ENCODE measurements at places on chromosomes 12 and 14.

- no peak for DNase-seq
Observed at GRCh38 chr12:132787877-132788276, 26.2 kb upstream of the ANKLE2 start.

- no peak for DNase-seq
Observed at GRCh38 chr14:75452324-75452723, 24.5 kb downstream of the JDP2 start.

- DNase-seq = no peak
Observed at GRCh38 chr14:60514741-60515491, 6.0 kb downstream of the SIX6 start.

- DNase-seq = no peak
Observed at GRCh38 chr12:104951759-104952509, 6.2 kb downstream of the SLC41A2 start.

DNA sequence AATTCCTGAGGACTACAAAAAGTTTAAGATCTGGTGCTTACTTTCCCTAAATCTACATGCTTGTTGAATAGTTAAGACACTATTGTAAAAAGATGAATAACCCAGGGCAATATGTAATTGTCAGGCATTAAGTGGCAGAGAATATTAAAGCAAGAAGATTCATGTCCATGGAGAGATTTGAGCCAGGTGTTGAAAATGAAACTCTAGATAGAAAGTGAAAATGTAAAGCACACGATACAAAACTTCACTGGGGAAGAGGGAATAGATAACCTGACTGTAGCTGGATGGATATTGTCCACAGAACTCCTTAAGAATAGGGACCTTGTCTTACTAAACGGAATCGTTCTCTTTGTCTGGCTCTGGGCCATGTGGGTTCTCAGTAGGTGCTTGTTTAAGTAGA lies 5.0 kb downstream of the CAND1 start:
- DNase-seq = no peak

DNA sequence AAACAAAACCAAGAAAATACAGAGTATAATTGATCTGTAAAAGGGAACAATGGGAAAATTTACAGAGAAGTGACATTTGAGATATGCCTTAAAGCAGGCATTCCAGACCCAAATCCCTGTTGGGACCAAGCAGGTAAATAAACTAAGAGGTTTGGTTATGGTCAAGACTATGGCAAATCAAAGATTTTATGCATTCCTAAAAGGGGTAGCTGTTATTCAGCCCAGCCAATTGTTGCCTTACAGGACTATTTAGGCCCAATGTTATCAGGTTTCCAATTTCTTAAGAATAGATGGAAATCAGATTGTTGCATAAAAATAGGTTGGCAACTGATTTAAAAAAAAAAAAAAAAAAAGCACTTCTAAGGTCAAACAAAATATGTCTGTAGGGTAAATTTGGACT lies 5.3 kb downstream of the DNAI7 start:
- no peak for DNase-seq

DNA sequence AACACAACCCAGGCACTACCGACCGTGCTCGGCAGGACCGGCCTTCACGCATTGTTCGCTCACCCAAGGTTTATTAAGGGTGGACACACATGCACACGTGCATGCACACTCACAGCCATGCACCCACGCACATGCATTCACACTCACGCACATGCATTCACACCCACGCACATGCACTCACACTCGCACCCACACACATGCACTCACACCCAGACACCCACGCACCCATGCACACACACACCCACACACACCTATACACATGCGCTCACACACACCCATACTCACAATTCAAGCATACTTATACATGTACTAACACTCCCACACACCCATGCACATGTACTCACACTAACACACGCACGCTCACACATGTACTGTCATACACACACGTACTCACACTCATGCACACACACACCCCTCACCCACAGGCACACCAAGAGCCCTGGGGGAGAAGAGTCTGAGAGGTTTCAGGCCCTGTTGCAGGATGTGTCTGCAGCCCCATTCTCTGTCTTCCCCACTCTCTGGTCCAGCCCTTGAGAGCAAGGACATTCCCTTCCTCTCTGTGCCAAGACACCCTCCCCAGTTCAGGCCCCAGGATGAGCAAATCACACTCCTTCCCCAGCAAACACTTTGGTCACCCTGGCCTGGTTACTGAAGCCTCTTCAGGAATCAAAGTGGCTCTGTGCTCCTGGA lies 49.4 kb upstream of the BCL11B start:
- no peak for DNase-seq

DNA sequence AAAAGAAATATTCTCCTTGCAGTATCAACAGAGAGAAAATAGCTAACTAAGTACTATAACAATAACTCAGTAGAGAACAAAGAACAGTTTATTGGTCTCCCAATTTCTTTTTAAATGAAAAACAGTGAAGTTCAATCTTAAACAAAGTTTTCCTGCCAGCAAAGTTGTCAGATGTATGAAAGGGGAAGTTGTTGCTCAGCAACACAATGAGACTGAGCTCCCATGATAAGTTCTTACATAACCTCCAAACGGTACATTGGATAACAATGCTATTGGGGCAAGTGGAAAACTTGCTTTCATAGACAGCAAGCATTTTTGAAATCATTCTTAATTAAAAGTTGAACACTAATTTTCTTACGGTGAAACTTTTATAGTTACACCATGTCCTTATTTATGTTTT lies 94.9 kb downstream of the ALG10B start:
- DNase-seq = no peak

GRCh38 chr14:105488781-105489541 lies 2.1 kb upstream of the TEDC1 start:
- no peak for DNase-seq

GRCh38 chr12:52243856-52244614 lies 11.0 kb downstream of the KRT7 start:
- DNase-seq = no peak

DNA sequence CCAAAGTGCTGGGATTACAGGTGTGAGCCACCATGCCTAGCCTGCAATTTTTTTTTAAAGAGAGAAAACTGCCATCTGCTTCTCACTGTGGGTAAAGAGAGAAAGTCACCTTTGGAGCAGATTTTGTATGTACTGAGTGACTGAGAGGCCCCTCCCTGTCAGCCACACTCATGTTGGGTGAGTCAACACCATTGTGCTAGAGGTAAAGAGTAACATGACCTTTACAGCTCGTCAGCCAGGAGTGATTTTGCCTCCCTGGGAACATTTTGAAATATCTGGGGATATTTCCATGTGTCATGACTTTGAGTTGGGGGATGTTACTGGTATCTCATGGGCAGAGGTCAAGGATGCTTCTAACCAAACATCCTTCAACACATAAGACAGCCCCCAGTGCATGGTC lies 115.2 kb downstream of the KSR2 start:
- no peak for DNase-seq

DNA sequence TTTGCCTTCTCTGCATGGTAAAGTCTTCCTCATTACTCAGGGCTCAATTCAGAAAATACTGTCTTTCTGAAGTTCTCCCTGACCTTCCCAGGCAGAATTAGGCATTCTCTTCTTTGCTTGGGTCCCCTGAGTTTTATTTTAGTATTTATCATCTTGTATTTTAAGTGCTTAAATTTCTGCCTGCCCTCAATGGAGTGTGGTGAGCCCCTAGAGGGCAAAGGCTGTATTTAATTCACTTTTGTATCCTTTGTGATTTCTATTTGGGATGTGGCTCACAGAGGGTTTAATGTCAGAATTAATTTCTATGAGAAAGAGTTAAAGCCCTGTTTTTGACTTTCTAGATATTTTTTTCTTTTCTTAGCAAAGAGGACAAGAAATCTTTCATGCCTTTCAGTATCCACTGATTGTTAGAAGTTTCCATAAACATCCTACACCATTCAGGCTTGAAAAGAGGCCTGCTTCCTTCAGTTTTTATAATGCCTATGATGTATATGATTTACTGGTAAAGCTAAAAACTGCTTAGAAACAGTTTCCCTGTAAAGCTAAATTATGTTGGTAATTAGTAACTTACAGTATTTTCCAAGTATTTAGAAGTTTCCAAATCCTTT lies 55.6 kb upstream of the PTPRB start:
- no peak for DNase-seq

DNA sequence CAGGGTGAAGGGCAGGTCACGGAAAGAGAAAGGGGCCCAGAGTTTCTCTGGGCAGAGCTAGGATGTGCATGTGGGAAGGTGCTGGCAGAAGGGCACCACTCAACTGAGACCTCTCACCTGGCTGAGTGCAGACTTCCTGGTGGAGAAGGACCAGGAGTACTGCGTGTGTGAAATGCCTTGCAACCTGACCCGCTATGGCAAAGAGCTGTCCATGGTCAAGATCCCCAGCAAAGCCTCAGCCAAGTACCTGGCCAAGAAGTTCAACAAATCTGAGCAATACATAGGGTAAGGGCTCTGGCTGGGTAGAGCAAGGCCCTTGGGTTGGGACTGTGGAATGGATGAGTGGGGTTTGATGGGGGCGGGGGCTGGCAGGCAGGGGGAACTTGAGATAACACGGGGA lies 5.4 kb upstream of the SMARCD1 start:
- DNase-seq = no peak

DNA sequence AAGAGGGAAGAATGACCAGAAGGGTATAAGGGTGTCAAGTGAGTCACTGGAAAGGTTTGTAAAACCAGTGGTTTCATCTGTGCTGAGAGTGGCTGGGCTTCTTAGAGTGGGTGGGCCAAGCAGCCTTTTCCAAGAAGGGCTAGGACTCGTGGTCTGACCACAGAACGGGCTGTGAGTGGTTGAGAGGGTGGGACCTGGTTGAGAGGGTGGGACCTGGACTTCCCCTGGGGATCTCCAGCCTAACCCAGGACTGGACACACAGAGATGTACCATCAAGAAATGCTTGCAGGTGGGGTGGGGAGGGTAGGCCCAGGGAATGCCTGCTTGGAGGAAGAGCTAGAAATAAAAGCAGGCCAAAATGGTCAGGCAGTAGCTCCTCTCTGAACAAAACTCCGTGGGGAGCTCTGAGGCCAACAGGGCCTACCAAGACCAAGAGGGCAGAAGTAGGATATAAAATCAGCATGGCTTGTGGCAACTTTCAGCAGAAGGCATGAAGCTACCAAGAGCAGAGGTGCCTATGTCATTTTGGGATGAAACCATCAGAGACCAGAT lies 140.5 kb downstream of the FOXN3 start:
- DNase-seq = no peak

- no peak for DNase-seq
Observed at GRCh38 chr14:101114726-101115515, 211.4 kb upstream of the RTL1 start.

GRCh38 chr12:115468087-115468510 lies 784.1 kb upstream of the TBX3 start:
- DNase-seq = no peak

GRCh38 chr14:24075485-24076301 lies 4.3 kb downstream of the CPNE6 start:
- no peak for DNase-seq

DNA sequence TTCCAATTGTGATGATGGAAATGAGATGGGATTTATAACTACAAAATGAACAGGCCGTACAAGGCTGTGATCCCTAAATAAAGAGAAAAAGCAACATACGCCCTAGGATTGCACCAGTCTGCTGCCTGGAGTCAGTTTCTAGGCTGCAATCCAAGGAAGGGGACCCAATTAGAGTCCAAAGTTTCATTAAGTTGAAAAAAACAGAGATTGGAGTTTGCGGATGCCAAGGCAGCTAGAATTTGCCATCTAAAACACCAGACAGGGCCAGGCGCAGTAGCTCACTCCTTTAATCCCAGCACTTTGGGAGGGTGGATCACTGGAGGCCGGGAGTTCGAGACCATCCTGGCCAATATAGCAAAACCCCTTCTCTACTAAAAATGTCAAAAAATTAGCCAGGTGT lies 661.0 kb downstream of the RPS29 start:
- DNase-seq = no peak

DNA sequence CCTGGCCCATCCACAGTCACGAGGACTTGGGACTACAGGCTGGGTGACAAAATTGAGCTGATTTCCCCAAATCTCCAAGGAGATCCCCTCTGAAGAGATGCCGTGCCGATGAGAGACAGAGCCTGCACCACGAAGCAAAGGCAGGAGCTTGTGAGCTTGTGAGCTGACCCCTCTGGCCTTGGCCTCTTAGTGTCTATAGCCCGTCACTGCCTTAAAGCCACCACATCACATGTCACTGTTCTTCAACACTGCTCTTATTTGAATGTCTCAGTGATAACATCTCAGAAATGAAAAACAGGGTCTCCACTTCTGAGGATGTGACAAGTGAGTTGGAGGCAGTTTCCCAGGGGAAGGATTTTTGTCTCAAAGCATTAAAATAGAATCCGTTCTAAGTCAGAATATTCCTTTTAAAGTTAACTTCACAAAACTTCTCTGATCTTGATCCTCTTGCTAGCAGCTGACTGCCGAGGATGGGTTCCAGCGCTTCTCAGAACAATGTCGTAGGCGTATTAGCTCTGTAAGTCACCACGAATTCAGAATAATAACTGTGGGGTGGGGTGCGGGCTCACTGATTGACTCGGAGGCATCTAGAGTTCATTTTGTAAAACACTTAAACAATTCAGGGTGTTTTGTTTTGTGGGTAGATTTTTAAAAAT lies 37.5 kb downstream of the CHST11 start:
- peak; percentile 68 for DNase-seq

DNA sequence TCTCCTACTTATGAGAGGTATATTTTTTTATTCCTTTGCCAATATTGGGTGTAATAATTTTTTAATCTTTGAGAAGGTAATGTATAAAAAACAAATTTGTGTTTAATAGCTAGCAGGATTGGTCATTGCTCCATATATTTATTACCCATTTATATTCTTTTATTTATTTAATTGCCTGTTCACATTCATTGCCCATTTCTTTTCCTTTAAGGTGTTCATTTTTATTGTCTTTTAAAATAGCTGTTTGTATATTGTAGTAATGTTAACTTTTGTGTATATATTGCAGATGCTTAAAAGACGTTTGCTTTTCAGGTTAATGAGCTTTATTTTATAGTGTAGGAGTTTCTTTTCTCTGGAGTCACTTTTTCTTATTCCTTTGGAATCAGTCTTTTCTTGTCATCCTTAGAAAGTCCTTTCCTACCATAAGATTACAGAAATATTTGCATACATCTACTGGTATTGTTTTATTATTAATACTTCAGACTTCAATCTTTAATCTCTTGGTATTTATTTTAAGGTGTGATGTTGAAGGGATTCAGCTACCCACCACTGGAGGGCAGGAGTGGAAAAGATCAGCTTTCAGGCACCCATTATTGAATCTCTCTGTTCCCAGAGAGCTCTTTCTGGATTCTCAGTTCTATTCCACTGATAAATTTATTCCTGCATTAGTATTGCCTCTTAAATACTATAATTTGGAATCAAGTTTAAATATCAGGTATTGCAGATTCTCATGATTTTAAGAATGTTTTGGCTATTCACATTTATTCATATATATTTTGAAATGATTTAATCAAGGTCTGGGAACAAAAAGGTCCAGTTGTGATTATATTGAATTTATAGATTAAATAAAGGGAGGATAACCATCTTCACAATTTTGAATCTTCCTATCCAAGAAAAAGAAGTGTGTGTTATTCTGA lies 17.3 kb downstream of the PPM1A start:
- no peak for DNase-seq

DNA sequence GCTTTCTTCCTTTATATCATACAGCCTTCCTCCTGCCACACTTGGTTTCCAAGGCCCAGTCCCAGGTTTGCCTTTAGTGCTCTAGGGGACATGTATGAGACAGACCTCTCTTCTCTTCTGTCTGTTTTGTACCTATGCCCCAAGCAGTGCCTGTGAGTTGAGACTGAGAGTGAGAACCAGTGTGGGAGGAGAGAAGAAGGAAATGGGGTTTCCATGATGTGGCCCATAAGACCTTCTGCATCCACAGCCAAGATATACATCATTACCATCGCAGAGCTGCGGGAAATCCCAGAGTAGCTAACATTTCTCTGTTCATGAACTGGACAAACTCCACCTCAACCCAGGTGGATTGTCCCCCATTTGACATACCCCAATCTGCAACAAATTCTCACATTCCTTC lies 2.8 kb downstream of the TESPA1 start:
- DNase-seq = no peak
